ENCODE measurements at places on chromosomes 6 and 20.

DNA sequence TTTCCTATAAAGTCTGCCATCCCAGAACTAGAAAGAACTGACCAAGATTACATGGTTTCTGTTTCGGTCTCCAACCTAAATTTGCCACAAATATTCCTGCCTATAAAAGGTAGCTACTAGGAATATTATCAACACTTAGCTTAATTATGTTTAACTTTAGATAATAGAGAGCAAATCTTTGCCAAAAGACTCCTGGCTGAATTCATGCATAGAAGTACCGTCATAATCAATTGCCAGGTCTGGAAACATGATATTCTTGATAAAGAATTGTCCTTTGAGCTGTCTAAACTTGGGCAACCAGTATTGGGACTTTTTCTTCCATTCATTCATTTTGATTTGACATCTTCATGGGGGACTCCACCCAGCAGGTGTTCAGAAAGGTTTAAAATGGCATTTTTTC is 22.4 kb downstream of the CALHM6 start:
- no peak for DNase-seq

- DNase-seq, result no peak
These were observed 298.4 kb upstream of the PLN start for GRCh38 chr6:118249680-118250079.

DNA sequence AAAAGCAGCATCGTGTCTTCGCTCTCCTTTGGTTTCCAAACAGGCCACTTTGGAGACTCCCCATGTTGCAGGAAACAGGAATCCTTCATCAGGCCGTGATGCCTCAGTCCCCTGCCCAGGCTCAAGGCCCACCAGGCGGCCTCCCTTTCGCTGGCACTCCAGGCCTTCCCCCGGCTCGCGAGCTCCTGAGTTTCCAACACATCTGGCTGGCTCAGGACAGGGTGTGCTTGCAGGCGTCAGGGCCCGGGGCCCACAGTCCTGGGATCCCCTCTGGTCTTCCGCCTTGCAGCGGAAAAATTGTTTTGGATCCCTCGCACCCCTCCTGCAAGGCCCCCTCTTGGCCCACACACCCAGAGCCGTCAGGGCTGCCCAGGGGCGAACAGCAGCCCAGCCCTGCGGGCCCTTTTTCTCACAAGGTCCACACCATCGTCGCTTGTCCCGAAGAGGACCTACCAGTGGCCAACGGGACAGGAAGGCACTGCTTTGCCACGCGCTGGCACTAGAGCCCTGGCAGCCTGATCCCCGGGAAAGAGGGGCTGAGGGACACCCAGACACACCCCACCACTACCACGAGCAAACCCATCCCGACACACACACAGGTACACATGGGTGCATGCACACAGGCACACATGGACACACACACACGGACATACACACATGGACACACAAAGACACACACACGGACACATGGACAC is 1930.9 kb upstream of the DEFB115 start:
- no peak for DNase-seq

- DNase-seq, result no peak
These were observed 119.8 kb downstream of the ANKS1A start for GRCh38 chr6:35008858-35009257.

- DNase-seq, result no peak
These were observed 36.3 kb upstream of the SIRPA start for GRCh38 chr20:1858871-1859270.

DNA sequence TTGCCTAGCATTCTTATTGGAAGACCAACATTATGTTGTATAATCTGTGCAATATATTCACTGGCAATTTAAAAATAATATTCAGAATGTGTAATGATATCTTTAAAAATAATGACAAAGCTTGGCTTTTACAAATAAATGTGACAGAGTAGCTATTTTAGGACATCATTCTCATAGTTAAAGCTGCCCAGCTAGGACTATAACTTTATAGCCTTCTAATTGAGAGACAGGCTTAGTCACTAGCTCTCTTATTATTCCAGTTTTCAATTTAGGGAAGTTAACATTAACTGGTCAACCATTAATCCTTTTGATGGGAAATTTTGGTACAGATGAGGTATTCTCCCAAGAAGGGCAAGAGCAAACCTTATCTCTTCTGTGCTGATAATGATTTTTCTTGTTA is 197.3 kb downstream of the CLVS2 start:
- DNase-seq, result no peak

GRCh38 chr6:7628479-7628878 is 38.5 kb downstream of the SNRNP48 start:
- DNase-seq, result no peak
